ENCODE measurements at places on chromosomes 4 and X. TPM values are rescaled to one million over a fixed set of nuclear protein-coding genes. Genes with fewer than 3 reads are reported as not detected.

Gene ZCCHC4
- 14.1 TPM for total RNA-seq

Gene GYG2
- 0.41 TPM for total RNA-seq

Gene EOLA2
- total RNA-seq: 34.6 TPM

Gene UNC5C
- 5.3 TPM for total RNA-seq

Gene HTRA3
- 52.6 TPM for total RNA-seq

Gene FOXP3
- total RNA-seq: not detected

Gene MAGEA10
- not detected for total RNA-seq

Gene GPR143
- total RNA-seq: 2.6 TPM

Gene CCKAR
- total RNA-seq: not detected

Gene SEC24B
- total RNA-seq: 27.2 TPM

Gene MAGED1
- 51.6 TPM for total RNA-seq

Gene ZFYVE28
- 11.5 TPM for total RNA-seq

GRCh38 chrX:153636716-153637115, 10.3 kb upstream of the DUSP9 start:
- DNase-seq: no peak

- no peak for DNase-seq
These were observed 26.3 kb downstream of the DCLK2 start for GRCh38 chr4:150104404-150105027.

- DNase-seq: no peak
These were observed 1191.8 kb downstream of the ARAP2 start for GRCh38 chr4:35052546-35052945.

GRCh38 chr4:76543378-76543777, 108.3 kb downstream of the SHROOM3 start:
- no peak for DNase-seq

DNA sequence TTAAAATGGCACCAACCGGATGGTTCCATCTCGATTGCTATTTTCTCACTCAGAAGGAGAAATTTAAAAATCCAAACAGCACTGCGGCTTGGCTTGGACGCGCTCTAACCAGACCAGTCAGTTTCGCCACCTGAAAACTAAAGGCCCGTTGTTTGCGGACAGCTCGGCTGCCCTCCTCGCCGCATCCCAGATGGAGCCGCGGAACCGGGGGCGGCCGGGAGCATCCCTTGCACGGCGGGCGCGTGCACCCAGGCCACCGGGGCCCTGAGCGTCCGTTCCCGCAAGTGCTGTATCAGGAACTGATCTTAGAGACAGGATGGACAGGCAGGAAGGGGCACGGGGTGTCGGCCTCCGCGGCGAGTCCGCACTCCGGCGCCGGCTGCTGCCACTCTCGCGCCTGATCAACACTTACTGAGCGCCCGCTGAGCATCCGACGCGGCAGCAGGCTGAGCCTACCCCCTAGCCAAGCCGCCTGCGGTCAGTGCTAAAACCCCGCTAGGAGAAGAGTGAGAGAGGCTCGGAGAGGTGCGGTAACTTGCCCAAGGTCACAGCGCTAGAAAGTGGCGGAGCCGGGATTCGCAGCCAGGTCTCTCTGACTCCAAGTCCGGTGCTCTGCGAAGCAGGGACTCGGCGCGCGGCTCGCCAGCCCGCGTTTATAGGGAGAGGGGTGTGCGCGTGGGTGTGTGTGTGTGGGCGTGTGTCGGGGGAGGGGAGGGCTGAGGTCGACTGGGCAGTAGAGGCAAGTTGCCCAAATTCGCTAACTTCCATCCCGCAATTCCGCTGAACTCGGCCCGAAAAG, at the start of gene CITED1:
Gene CITED1, minus strand, starts transcription at position 629 of the 799 bp plus-strand sequence. CDS start 3,045 bp downstream, outside the sequence.
- DNase-seq: no peak

GRCh38 chr4:90118527-90119195, 8.5 kb upstream of the CCSER1 start:
- DNase-seq: no peak

GRCh38 chrX:52341493-52341892, 27.3 kb upstream of the XAGE2 start:
- no peak for DNase-seq

DNA sequence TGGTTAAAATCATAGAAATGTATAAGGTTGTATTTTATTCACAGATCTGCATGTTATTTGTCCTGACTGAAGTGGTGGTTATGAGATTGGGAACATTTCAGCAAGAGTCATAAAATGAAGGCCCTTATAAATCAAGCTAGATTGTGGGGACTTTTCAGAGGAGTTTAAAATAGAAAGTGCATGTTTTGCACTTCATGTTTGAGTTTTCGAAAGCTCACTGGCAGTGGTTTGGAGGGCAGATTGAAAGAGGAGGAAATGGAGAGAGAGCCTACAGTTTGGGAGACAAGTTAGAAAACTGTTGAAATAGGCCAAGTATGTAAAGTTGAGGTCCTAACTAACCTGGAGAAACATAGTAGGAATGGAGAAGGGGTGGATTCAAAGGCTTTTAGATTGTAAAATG, 124.9 kb downstream of the KDM6A start:
- DNase-seq: no peak

DNA sequence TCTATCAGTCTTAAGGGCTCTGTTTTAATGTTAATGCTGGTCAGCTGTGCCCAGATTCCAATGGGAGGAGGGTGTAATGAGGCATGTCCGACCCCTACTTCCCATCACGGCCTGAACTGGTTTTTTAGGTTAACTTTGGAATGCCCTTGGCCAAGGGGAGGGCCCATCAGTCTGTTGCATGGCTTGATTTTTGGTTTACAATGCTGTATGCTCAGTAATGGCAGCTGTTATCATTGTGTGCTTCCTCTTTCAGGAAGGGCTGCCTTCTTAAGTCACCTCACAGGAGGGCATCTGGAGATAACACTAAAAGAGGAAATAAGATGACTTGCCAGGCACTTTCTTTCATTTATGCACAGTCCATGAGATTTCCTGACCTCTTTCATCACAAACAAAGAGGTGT, 36.3 kb downstream of the ATXN3L start:
- no peak for DNase-seq

DNA sequence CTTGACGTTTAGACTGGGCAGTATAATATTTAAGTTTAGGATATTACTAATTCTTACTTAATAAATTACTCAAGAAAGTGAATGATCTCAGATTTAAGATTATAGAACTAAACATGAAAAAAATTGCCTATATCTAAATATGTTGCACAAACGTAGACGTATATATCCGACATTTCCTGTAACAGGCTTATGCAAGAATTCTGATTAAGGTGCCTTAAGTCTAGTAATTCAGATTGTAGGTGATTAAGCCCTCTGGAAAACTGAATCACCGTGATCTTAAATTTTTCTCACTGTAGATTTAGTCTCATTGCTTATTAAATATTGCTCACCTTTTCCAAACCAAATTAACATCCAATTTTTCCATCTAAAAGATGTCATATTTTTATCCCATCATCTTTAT, 24.0 kb downstream of the ATXN3L start:
- DNase-seq: no peak

DNA sequence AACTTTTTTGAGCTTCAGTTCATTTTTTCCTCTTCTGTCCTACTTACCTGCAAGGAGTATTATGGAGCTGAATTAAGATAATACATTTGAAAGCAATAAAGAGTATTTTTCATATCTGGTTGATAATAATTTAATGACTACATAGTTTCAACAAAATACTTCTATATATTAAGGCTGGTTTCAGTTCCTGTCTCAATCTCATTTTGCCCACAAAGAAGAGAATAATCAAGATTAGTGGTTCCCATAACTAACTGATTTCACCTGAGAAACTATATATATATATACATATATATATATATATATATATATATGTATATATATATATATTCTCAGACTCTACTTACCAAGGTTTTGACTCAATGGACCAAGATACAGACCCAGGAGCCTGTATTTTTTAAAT, 87.7 kb upstream of the ATOH1 start:
- no peak for DNase-seq

DNA sequence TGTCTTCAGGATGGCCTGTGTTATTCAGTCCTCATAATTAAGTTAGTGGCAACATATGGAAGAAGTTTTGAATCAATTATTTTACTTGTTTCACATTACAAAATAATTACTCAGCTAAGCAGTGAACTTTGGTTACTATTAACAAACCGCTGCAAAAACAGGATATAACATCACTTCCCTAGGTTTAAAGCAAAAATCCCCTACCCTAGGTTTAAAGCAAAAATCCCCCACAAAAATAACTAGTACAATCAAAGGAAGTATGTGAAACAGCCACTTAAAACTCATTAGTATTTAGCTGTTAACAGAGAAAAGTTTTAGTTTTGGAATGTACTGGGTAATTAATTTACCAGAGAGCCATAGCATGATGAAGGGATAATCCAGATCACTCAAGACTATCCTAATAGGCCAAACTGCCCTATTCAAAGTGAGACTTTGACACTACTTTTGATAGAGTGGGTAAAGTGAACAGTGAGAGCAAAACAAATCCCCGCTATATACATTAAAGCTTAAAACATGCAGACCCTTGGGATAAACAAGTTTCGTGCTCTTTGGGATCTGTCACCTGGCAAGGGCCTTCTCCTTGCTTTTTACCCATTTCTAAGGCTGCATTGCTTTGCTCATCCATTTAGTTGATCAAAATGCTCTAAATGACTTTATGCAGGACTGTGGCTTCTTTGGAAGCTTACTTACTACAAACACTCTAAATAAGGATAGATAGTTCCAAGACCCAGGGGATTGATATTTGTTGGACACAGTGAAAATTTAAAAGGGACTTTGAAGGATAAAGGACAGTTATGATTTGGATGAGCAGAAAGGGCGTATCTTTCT, 36.4 kb upstream of the GPR174 start:
- no peak for DNase-seq

DNA sequence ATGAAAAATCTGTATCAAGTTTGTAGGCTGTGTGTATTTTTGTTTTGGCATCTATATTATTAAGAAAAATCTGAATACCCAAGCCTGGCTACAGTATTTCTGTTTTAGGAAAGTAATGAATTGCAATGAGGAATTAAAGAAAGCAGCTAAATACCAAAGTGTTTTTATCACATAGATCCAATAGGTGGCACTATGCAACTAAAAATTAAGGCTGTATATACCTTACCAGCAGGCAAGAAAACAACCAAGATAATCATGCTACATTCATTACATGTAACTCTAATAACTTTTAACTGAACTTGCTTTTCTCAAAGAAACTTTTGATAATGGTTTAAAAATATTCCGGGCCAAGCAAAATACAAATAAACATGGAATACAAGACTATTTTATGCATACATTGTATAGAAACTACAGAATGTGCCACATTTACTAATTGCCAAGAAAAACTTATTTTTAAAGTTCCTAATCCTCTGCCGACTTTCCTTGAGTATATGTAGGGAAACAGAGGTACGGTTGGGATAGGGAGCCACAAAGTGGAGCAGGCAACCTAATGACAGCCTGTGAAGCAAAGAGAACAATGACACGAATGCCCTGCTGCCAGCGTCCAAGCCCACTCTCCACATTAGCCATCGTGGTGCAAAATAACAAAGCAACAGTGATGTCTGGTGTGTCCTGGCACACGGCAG, 63.7 kb downstream of the SEC24D start:
- DNase-seq: no peak

- no peak for DNase-seq
These were observed 914.6 kb upstream of the INTU start for GRCh38 chr4:126718136-126718535.

GRCh38 chr4:81523672-81524327, 52.1 kb upstream of the RASGEF1B start:
- DNase-seq: no peak

- no peak for DNase-seq
These were observed 123.9 kb upstream of the ACSL4 start for GRCh38 chrX:109856974-109857373.

- no peak for DNase-seq
These were observed 46.0 kb upstream of the SFRP2 start for GRCh38 chr4:153834901-153835300.

- no peak for DNase-seq
These were observed 10.1 kb downstream of the RADX start for GRCh38 chrX:106621836-106622235.

- DNase-seq: no peak
These were observed 72.0 kb downstream of the EVC start for GRCh38 chr4:5782829-5783476.

GRCh38 chrX:43958529-43958928, 14.7 kb downstream of the NDP start:
- no peak for DNase-seq

DNA sequence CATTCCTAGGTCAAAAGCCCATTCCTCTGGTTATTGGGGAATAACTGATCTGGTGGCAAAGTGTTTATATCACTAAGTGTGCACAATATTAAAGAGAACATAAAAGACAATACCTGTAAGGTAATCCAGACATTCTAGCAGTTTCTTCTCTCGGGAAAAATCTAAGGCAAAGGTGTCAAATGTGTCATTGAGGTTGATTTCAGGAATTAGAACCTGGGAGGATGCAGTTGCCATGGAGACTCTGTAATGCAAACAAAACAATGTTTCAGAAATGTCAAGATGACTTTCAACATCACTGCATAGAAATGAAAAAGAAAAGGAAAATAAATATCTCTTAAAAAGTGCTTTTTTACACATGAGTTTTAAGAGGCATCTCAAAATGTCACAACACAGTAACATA, 145.9 kb downstream of the MID1 start:
- DNase-seq: no peak

GRCh38 chrX:53247928-53248327, 22.9 kb upstream of the KDM5C start:
- no peak for DNase-seq

DNA sequence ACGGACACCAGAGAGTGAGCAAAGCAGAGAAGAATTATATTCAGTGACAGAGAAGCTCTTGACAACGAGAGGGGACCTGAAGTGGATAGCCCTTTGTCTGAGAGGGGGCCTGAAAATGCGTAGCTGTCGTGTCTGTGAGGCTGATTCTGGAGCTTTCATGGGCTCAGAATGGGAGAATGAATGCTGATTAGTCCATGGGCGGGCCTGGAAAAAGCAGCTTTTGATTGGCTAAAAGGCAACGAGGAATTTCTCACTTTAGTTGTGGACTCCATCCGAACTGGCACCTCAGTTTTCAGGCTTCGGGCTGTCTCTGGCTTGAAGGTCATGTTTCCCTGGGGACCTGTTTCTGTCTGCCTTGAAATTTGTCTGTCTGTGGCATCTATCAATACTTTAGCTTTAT, 487.1 kb downstream of the TECRL start:
- no peak for DNase-seq

- DNase-seq: no peak
These were observed 50.2 kb downstream of the MGST2 start for GRCh38 chr4:139715746-139716391.

GRCh38 chrX:20988118-20988517, 386.1 kb upstream of the CNKSR2 start:
- DNase-seq: no peak

- DNase-seq: no peak
These were observed 194.4 kb downstream of the BCOR start for GRCh38 chrX:39903343-39903742.

GRCh38 chr4:99755223-99755944, 61.2 kb upstream of the DAPP1 start:
- no peak for DNase-seq

GRCh38 chrX:101977106-101977505, 45.3 kb upstream of the ZMAT1 start:
- DNase-seq: no peak

DNA sequence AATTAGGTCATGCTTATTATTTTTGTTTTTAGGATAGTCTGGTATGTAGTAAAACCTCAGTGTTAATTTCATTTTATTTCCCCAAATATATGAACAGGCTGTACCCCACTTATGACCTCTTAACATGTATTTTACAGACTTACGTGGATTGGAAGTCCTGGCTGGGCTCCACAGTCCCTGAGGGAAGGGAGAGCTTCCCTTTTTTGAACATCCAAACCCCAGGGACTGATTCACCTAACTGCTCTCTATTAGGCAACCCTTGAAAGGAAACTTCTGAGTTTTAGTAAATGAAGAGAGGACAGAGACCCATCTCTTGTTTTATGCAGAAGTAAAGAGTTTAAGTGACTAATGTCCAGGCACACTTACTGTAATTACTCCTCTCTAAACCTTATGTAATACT, 233.1 kb upstream of the SPRY1 start:
- DNase-seq: no peak
